ENCODE measurements at places on chromosomes 2 and 18.

DNA sequence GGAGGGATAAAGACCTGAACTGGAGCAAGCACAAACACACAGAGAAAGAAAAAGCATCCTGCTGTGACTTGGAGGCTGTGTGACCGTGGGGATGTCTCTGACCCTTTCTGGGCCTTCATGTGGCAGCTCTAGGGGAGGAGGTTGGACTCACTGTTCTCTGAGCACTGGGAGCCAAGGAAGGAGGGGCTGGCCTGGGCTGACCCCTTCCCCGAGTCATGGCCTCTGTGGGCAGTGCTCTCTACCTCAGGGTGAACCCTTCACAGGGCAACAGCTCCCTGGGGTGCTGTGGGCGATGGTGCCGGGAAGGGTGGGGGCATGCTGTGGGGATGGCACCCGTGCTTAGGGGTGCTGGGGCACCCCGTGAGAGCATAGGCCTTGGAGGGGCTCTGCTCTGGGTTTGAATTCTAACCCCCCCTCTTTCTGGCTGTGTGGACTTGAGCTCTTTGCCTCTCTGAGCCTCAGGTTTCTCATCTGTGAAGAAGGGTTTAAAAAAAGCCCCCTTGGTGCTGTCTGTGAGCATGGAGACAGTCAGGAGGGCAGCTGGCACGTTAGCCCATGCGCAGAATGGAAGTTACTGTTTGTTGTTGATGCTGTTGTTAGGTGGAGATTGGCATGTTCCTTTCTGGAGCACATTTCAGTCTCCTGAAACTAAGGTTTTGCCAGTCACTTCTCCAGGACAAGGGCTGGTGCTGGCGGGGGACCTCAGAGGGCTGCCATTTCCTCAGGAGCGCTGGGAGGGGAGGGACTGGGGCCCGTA is 700 bp downstream of the TOGARAM2 start:
- no peak for DNase-seq

GRCh38 chr2:212064318-212064717 is 474.3 kb downstream of the ERBB4 start:
- no peak for DNase-seq

DNA sequence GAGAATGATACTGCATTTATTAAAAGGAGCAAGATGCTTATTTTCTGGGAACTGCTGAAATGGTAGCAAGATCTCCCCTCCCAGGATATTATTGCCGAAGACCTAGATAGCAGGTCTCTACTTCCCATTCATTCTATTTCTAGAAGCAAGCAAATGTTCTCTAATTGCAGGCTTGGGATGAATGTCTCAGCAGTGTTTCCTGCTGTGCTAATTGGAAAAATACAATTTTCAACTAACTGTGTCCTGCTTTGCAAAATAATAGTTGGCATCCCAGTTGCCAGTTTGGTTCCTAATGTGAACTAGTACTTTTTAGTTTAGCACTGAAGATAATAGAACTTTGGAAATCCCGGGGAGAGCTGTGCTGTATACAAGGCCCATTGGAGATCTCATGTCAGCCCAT is 26.1 kb downstream of the SLC20A1 start:
- DNase-seq = no peak

DNA sequence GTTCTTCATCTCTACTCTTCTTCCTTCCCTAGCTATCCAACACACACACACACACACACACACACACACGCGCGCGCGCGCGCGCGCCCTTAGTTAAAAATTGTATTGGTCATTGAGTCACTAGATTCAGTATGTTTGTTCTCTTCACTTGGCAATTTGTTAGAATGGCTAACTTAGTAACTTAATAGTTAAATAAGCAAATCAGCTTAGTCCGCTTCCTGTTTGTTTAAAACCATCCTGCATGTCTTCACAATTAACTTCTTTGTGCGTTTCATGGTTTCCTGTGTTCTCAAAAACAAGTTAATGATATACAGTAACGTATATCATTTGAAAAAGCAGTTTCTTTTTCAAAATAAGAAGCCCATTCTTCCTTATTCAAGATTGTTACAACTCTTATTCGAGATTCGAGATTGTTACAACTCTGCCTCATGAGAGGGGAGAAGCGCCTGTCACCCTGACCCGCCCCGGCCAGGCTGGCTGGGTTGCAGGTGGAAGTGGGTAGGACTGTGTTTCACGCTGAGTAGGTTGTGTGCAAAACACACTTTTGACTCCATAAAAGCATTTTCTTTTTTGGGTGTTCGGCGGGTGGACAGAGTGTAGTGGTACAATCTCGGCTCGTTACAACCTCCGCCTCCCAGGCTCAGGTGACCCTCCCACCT is 9.5 kb upstream of the CNNM3 start:
- DNase-seq = no peak

GRCh38 chr2:134583997-134584520 is 134.7 kb downstream of the TMEM163 start:
- DNase-seq = no peak

DNA sequence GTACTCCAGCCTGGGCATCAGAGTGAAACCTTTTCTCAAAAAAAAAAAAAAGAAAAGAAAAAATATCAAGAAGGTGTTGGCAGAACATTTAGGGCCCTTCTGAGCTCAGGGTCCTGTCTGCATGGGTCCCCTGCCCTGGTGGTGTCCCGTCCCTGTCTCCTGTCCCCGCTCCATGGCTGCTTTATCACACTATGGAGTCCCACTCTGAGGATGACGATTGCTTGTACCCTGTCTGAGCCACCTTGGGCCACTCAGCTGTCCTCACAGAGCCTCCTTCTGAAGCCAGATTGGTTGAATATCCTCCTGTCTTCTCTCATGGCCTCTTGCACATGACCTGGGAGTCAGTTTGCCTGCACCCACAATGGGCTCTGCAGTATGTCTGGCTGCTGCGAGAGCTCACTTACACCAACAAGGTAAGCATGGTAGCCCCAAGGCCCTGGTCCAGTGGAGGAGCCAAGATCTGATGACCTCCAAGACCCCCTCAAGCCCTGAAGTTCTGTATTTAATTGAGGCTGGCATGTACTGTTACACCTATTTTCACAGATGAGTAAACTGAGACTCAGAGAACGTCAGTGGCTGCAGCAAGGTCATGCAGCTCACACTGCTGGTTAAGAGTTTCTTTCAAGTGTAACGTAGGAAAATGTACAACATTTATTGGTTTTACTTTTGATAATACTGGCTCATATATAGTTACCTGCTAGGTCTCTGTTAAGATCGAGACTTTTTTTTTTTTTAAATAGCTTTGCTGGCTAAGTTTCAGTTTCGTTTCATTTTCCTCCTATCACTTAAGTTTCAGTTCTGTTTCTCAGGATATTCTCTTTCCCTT is 16.9 kb upstream of the ZCCHC2 start:
- no peak for DNase-seq

GRCh38 chr18:24293254-24293653 is 104.4 kb downstream of the OSBPL1A start:
- no peak for DNase-seq

- DNase-seq = peak; percentile 43
Observed at GRCh38 chr18:32549248-32550110, 78.8 kb upstream of the GAREM1 start.

GRCh38 chr18:37179384-37179783 is 350.5 kb downstream of the KIAA1328 start:
- DNase-seq = no peak

DNA sequence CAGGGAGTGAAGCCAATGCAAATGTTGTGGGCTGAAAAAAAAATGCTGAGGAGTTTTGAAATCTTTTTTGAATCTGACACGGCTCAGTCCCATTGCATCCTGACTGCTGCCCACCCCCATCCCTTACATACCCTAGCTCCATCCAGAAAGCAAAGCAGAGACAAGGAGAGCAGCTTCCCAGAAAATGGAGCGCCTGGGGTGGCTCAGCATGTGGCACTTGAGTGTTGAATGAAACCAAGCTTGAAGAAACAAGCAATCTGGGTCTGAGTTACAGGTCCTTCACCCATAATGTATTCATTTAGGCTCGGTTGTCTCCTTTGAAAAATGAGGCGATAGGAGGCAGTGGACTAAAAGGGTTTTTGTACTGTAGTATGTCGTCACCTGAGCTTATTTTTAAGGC is 244.2 kb upstream of the ACVR2A start:
- DNase-seq = no peak

- DNase-seq = no peak
Observed at GRCh38 chr2:185835974-185836373, 97.4 kb downstream of the FSIP2 start.

GRCh38 chr18:55589625-55590291 is 1.8 kb upstream of the TCF4 start:
- peak; percentile 52 for DNase-seq

DNA sequence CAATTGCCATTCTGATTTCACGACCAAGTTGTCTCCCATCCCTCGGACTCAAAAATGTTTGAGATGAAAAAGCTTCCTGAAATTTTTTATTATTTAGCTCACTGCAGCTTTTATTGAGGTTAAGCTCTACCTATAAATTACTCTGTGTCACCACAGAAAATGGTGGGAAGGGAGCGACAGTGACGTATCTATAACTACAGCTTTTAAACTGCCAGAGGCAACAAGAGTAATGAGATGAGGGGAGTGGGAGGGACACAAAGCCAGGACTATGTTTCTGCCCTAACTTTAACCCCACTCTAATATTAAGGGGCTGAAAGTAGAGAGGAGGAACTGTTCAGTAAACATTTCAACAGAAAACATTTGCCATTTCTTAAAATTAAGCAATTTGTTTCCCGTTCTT is 37.4 kb downstream of the SMAD2 start:
- DNase-seq = no peak

GRCh38 chr2:233428008-233428407 is 73.7 kb downstream of the DGKD start:
- DNase-seq = no peak

DNA sequence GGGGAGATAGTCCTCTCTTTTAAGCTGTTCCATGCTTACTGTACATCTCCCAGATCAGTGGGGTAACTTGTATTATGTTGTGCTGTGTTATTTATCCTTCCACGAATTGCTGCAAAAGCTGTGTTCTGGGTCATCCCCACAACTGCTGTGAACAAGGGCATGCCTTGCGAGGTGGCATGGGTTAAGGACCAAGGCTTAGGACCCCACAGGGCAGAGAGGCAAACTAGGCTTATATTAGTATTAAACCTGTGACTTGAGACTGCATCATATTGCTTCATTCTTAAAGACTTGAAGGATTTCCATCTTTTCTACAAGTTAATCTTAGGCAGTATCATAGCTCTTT is 19.9 kb downstream of the RND3 start:
- no peak for DNase-seq

DNA sequence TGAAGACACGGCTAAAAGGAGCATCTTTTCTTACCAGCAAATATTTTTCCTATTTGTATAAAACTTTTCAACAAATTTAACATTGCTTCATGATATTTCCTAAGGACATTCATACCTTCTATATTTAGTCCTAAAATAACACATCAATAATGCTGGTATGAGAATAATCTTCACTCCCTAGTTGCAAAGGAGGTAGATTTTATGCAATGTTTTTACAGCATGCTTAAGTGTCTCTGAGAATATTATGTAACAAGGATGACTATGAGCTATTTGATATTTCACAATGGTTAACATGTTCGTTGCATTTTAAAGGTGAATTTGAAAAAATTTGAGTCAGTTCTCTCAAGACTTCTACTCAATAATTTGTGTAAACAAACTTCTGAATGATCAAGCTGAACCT is 506.7 kb downstream of the NUP35 start:
- no peak for DNase-seq

DNA sequence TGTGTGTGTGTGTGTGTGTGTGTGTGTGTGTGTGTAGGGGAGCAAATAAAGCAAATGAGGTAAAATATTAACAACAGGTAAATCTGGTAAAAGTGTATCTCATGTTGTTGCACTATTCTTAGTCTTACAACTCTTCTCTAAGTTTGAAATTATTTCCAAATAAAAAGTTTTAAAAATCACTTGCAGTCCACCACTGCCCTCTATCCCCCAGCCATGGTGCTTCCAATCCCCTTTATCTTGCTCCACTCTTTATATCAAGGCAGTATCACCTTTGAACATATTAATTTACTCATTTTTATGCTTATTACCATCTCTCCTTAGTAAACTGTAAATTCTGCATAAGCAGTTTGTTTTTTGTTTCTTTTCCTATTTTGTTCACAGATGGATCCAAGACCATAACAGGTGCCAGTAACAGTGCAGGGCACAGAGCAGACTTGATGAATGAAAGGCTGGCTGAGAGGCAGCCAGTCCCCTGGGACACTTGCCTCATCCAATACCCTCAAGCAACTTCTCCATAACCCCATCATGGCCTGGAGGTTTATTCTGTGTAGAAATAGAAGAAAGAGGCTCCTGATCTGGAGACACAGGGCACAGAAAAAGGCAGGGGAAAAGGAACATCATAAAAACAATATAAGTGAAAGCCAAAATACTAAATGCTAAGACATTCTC is 67.6 kb downstream of the LDAH start:
- no peak for DNase-seq

DNA sequence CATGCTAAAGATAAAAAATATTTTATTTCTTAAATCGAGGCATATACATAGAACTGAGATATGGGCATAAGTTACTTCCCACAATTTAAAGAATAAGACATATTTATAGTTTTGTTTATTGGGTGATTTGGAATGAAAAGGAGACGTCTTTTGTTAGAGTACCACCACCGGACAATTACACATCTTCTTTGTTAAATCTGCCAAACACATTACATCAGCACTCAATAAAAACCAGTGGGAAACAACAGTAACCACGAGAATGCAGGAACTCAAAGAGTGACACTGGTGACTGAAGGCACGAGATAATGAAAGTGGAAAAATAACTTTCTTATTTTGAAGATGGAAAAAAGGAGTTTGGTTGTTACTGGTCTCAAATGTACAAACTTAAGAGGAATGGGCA is 92.6 kb upstream of the TFCP2L1 start:
- DNase-seq = no peak

DNA sequence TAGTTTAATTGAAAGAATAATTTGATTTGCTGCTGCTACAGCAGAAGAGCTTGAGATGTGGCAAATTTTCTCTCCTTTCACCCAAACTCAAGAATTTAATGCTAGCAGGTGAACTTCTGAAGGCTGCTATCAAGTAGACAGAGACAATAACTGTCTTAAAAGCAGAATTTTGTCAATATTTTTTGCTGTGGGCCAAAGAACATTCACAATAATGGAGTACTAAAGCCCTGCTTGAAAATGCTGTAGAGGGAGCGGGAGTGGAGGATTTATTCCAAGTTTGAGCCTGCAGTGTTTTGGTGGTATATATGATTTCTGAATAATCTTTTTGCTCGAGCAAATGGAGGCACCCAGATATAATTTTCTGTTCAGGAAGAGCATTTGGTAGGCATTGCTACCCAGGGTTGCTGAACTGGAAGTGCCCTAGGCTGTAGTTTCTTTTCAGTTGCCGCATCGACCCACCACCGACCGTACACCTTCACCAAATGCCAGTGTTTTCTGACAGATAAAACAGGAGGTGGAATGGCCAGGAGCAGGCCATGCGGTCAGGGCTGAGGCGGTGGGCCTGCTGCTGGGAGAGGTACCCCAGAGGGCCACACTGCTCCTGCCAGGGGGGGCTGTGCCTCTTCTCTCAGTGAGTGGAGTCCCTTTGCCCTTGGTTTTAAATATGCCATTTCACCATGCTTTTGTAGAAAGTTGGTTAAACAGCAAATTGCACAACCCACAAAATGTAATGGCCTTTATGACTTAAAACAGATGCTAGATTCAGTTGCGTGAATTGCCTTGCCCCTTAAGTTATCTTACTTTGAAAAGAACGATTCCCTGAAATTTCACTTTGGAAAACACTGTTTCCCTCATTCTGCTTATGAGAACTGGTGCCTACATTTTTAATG is 36.4 kb downstream of the TSHZ1 start:
- no peak for DNase-seq

- DNase-seq = no peak
Observed at GRCh38 chr2:179478771-179479170, 214.1 kb upstream of the SESTD1 start.

Measured in HuH-7.5 (cell line).